A549 treated with CpdA at 1 μM for 4 hours (cell line): ENCODE measurements at places on chromosomes 2 and 18. TPM values are rescaled to one million over a fixed set of nuclear protein-coding genes. Genes with fewer than 3 reads are reported as not detected.

ROCK2 gene
- 23.5 to 37.5 TPM (median 26.5 TPM) in 5 replicates for total RNA-seq

USP37 gene
- 4.3 to 6.3 TPM (median 5.0 TPM) in 5 replicates for total RNA-seq

KRTCAP3 gene
- total RNA-seq = 0.37 to 1.5 TPM (median 0.70 TPM) in 5 replicates

GRHL1 gene
- 0.77 to 1.6 TPM (median 0.81 TPM) in 5 replicates for total RNA-seq

KIAA2012 gene
- total RNA-seq = not detected in 5 replicates

FAM110C gene
- total RNA-seq = 0.06 to 0.58 TPM (median 0.12 TPM) in 5 replicates

APCDD1 gene
- total RNA-seq = not detected in 5 replicates

POTEI gene
- total RNA-seq = 0.01 TPM in 1 of 5 replicates, not detected in the others

SCG2 gene
- 0.86 to 1.4 TPM (median 1.2 TPM) in 5 replicates for total RNA-seq

CLEC4F gene
- total RNA-seq = not detected in 5 replicates

SIX3 gene
- total RNA-seq = 0.24 to 0.66 TPM (median 0.47 TPM) in 5 replicates

MROH2A gene
- 0.10 to 0.19 TPM (median 0.13 TPM) in 3 of 5 replicates, not detected in the others for total RNA-seq

TRIM54 gene
- total RNA-seq = 0.34 to 0.73 TPM (median 0.48 TPM) in 5 replicates

HMSD gene
- 0.34 to 0.59 TPM (median 0.54 TPM) in 3 of 5 replicates, not detected in the others for total RNA-seq

UGT1A1 gene
- 0.65 to 1.3 TPM (median 0.71 TPM) in 5 replicates for total RNA-seq

ALPI gene
- not detected in 5 replicates for total RNA-seq

ANKRD23 gene
- 1.0 to 2.9 TPM (median 1.8 TPM) in 5 replicates for total RNA-seq

ELOA2 gene
- not detected in 5 replicates for total RNA-seq

CDH7 gene
- total RNA-seq = 0.02 to 0.22 TPM in 2 of 5 replicates, not detected in the others

CERKL gene
- 0.16 to 0.47 TPM (median 0.21 TPM) in 5 replicates for total RNA-seq

HTR2B gene
- 0.07 to 0.19 TPM (median 0.13 TPM) in 4 of 5 replicates, not detected in the other for total RNA-seq
